ENCODE measurements at places on chromosomes 3 and 15. TPM values are rescaled to one million over a fixed set of nuclear protein-coding genes. Genes with fewer than 3 reads are reported as not detected.

DNA sequence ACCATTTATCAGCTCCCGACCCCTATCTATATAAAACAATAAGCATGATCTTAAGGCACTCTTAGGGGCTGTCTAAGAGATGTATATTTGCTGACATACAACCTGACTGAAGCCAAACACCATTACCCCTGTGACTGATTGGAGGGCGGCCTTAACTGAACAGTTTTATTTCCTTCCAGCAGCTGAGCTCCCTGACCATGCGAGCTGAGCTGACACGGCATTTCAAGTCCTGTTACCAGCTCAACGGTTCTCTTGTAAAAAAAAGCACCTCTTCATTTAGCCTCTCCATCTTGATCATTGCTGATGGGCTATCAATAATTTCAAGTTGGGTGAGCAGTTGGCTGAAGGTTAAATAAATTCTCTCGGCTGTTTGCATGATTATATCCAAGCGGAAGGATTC lies 33.4 kb upstream of the BNIP2 start:
- DNase-seq = no peak

NRROS gene
- 4.2 TPM for total RNA-seq

POPDC2 gene
- total RNA-seq = 13.9 TPM

ARPC4 gene
- 166 TPM for total RNA-seq

- DNase-seq = no peak
Observed at GRCh38 chr3:16520970-16521881, 7.7 kb upstream of the RFTN1 start.

CXCR6 gene
- 3.1 TPM for total RNA-seq

CSTA gene
- 62.3 TPM for total RNA-seq

GRCh38 chr3:165158011-165158410 lies 38.2 kb downstream of the SLITRK3 start:
- DNase-seq = no peak

- DNase-seq = no peak
Observed at GRCh38 chr15:70741677-70742293, 21.6 kb downstream of the UACA start.

GRCh38 chr15:62211348-62211747 lies 46.3 kb upstream of the C2CD4B start:
- DNase-seq = no peak

SLCO2A1 gene
- total RNA-seq = 89.1 TPM
